ENCODE measurements at places on chromosomes 6 and 20.

DNA sequence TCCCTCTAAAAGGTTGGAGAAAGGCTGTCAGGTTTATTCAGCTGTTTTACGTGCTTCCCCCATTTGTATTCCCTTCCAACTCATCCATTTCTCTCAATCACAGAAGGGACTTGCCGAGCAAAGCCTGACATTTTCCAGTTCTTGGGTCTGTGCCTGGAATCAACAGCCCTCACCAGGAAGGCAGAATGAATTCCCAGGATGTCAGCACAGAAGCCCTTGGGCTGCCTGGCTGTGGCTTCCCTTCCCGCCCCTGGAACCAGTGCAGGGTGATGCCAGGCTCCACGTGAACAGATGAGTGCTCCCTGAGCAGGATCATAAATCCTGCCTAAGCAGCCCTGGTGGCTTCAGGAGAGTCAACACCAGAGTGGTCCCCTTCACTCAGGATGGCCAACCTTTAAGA lies 86.1 kb upstream of the CD83 start:
- DNase-seq, result no peak

GRCh38 chr6:16183187-16183664 lies 54.3 kb downstream of the MYLIP start:
- DNase-seq, result no peak

GRCh38 chr20:54347166-54347833 lies 128.1 kb upstream of the DOK5 start:
- no peak for DNase-seq

GRCh38 chr20:48080583-48080982 lies 295.3 kb upstream of the SULF2 start:
- DNase-seq, result no peak

- no peak for DNase-seq
Measured at GRCh38 chr6:119334535-119335264, 14.9 kb downstream of the MAN1A1 start.

GRCh38 chr6:143878272-143878760 lies 14.0 kb downstream of the ZC2HC1B start:
- DNase-seq, result no peak

Data from non-pigmented ciliary epithelial cell (primary cell).